ENCODE measurements at places on chromosomes 1 and 21. TPM values are rescaled to one million over a fixed set of nuclear protein-coding genes. Genes with fewer than 3 reads are reported as not detected.

The NPR1 gene
- 78.5 TPM for polyA plus RNA-seq

The ATAD3C gene
- polyA plus RNA-seq, result 3.1 TPM

The BEND5 gene
- polyA plus RNA-seq, result 22.7 TPM

GRCh38 chr1:74463333-74463988, 49.0 kb downstream of the LRRC53 start:
- DNase-seq, result no peak

GRCh38 chr1:2381741-2382620, 9.4 kb downstream of the MORN1 start:
- DNase-seq, result peak; percentile 52

- no peak for DNase-seq
Observed at GRCh38 chr1:47838562-47839432, 158.4 kb downstream of the TRABD2B start.
